CD8-positive, alpha-beta memory T cell (primary cell): ENCODE measurements at places on chromosomes 3 and 15.

GRCh38 chr15:70016511-70016994 is 81.2 kb downstream of the TLE3 start:
- no peak for DNase-seq

DNA sequence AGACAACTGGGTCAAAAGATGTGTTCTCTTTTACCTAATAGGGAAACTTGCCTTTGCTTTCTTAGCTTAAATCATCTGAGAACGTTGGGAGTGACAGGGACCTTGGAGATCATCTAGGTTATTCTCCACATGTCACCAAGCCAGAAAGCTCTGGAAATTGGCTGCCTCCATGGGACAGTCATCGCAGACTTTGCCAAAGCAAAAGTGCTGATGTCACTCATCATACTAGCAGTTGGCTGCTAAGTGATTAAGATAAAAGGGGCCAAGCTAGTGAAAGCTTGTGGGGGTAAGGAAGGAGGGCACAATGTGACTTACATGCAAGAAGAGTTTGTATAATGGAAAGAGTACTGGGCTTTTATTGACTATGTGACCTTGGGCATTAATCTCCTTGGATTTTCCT is 198.0 kb upstream of the PFN2 start:
- DNase-seq = no peak

GRCh38 chr3:158679547-158680000 is 7.1 kb upstream of the LXN start:
- no peak for DNase-seq

DNA sequence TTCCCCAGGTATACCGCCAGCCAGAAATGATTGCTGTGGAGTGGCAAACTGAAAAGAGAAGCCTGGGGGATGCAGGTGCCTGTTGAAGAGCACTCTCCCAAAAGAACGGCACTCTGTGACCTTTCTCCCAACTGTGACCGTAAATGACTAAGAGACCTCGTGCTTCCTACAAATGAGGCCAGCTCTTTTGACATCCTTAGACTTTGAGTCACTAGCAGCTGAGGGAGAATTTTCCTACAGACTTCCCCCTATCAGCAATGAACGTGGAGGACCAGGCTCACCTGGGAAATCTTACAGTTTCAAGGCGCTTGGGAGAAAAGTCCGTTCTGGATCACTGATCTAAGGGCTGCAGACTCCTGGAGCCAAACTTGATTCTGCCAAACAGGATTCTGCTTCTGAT is 8.6 kb downstream of the AQP9 start:
- no peak for DNase-seq

DNA sequence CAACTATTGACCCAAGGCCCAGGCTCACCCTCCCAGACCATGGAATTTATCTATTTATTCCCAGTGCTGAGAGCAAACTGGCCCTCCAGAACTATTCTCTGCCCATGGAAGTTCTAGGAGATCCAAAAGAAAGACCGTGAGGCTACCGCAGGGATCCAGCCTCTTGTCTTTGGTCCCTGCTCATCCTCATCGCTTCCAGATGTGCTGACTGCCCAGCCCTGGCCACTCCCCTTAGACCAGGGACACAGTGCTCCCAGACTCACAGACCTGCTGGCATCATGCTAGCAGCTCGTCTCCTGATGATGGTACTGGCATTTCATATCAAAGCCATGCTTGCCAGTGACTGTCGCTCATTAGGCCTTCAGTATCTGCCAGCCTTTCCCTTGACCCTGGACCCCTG is 405.7 kb upstream of the PPP2R3A start:
- DNase-seq = no peak

DNA sequence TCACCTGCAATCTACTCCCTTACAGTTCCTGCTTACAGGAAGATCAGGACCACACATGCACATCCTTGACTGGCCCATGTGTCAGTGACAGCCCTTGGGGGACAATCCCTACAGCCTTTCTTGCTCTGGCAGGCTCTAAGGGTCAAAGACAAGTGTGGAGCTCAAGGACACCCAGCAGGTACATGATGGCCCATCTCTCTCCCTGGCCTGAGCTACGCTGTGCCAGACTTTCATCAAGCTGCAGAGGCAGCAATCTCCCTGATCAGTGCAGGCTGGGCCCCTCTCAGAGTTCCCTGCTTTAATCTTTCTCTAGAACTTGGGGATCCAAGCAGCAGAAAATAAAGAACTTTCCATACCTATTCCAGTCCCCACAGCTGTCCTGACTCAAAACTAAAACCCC is 2.6 kb downstream of the SEMA7A start:
- no peak for DNase-seq

DNA sequence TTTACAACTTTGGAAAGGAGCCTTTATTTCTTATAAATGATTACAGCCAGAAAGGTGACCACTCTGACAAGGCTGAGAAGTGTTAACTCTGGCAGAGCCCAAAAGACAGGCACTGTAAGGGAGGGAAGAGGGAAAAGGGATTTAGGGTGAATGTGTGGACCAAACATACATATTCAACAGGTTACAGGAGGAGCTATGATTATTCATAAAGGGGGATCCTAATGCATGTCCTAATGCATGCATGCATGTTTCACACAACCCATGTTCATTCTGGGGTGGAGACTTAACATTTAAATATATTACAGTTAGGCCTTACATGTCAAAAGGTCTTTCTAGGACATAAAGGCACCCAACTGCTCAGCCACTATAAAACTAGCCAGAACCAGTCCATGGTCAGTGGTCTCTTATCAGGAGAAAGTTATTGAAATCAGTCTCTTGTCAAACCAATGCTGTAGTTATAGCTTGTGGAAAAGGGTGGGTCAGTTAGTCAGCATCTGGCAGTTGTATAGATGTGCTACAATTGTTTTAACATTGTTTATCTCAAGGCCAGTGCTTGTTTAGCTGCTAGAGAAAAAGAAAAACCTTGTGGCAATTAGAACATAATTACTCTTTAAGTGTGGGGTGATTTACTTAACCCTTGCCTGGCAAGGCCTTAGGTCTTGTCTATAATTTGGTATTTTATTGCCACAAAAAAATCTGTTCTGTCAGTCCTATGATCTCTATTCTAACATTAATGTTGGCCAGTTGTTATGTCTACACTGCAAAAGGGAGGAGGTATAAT is 77.5 kb downstream of the RAD18 start:
- no peak for DNase-seq

DNA sequence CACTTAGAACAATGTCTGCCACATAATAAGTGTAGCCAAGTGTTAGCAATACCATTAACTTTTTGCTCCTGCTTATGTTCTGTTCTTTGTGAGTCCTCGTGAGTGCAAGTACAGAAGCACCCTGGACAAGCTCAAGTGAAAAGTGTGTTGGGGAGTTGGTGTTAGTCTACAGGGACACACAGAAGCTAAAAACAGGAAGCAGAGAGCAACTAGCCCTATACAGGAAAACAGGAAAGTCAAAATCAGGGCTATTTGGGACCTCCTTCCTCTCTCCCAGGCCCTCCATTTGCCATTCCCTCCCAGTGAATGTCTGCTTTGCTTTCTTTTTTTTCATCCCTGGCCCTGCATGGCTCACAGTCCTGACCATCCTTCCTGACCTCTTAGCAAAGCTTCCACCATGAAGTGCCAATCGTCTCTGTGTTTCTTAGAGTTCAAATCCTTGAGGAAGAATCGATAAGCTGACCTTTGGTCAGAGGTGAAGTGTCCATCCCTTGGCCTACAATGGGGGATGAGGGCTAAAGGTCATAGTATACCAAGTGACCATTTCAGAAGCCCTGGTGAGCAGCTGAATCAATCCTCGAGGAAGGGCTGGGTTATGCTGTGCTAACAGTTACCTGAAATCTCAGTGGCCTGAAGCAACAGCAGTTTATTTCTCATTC is 328.2 kb downstream of the SHQ1 start:
- no peak for DNase-seq

GRCh38 chr15:87733541-87733941 is 523.0 kb downstream of the NTRK3 start:
- no peak for DNase-seq

- no peak for DNase-seq
Observed at GRCh38 chr3:150128126-150128525, 157.4 kb upstream of the PFN2 start.

DNA sequence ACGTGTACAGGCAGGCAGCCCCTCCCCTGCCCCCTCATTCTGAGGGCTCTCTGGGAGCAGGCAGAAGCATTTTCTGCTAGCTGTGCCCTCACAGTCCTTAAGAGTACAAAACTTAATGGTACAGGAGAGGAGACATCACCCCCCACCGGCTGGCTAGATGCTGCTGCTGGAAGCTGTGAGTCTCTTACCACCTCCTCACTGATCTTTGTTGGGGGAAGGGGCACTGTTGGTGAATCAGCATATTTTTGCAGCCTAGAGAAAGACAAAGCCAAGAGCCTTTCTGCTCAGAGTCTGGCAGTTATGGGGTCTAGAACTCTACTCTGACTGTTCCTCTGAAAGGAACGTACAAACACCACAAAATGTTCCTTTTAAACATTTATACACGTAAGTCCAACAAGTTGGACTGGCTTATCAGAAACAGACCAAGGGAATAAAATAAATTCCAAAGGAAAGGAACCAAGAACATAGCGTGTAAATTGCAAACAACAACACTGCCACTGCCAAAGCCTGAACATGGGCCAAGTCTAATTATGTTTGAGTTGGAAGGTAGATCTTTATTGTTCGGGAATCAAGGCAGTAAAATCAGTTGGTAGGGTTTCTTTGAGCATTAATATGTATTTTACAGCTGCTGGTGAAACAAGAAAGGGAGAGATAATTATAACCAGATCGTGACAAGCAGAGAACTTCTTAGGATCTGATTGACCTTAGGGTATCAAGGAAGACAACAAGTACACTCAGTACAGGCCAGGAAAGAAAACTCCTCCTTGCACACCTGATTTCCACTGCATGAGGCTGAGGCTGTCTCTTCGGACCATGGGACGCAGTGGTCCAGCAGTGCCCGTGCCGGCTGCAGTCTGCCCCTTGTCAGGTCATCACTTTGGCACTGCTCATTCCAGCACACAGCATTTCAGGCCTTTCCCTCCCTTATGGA is 27.4 kb downstream of the CLK3 start:
- DNase-seq = no peak

DNA sequence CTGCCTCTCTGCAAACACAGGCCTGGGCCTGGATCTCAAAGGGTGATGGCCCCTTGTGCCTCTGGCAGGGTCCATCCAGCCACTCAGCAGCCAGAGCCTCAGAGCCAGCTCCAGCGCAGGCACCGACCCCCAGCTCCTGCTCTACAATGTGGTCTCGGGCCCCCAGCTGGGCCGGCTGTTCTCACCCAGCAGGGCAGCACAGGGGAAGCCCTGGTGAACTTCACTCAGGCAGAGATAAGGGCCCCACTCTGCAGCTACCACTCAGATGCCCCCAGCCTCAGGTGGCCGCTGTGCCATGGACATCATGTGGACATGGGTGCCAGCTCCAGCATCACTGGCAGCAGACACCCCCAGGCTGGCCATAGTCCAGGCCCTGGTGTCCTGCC is 173.1 kb downstream of the TBC1D2B start:
- DNase-seq = no peak

DNA sequence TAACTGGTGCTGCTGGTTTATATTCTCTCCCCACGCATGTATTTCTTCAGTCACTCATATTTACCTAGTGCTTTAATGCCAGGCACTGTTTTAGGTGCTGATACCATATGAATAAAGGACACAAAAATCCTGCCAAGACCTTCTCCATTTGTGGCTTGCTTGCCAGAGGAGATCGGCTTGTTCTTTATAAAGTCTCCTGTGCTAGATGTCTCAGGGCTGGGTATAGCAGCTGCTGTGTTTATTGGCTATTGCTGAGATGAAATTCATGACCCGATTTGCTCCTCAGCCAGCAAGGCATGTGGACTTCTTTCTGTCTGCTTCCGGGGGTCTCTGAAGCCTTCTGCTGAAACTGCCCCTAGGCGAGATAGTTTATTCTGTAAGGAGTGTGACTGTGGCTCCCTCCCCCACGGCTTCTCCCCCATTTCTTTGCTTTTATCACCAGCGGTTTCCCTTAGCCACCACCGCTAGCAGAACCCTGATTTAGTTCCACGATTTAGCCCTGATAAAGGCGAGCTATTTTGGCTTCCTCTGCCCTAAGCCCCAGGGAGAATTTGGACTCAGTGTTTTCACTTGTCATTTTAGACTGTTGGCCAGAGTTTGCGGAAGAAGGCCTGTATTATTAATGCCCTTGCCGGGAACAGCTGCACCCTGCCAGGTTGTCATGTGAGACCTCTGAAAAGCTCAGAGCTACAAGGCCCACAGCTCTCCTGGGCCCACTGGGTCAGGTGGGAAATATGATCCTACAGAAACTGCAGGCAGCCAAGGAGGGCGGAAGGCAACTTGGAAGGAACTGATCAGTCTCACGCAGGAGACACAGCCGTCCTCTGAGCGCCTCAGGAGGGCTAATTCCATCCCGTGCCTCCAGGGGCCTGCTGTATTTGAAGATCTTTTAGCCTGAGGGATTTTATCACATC is 46.8 kb downstream of the ST6GAL1 start:
- no peak for DNase-seq

GRCh38 chr3:149845570-149846244 is 32.7 kb downstream of the RNF13 start:
- no peak for DNase-seq

DNA sequence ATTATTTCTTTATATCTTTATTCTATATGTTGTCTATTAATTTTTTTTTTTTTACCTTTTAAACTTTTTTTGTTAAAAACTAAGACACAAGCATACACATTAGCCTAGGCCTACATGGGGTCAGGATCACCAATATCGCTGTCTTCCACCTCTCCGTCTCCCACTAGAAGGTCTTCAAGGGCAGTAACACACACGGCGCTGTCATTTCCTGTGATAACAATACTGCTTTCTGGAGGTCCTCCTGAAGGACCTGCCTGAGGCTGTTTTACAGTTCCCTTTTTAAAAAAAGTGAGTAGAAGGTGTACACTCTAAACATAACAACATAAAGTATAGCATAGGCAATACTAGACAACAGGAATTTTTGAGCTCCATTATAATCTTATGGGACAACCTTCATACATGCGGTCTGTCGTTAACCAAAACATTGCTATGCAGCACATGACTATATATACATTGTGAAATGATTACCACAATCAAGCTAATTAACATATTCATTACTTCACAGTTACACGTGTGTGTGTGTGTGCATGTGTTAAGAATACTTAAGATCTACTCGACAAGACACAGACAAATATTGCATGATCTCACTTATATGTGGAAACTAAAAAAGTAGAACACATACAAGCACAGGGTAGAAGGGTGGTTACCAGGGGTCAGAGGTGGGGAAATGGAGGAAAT is 20.8 kb downstream of the RAB6B start:
- no peak for DNase-seq

DNA sequence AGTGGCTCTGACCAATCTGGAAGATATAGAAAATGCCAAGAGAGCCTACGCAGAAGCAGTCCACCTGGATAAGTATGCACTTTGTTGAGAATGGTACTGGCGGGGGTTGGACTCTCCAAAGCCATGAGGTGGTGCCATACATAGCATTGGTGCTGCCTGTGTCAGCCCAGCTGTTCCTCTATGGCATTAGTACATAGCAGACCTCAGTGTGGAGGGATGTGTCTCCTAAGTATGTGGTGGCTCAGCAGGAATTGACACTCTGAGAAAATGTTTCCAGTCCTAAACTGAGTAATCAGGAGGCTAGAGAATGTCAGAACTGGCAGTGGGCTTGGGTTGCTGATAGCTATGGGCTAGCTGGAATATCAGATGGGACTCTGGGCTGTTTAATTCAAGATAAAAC is 48.4 kb downstream of the ADPGK start:
- DNase-seq = no peak

- no peak for DNase-seq
Observed at GRCh38 chr3:157154563-157155330, 5.2 kb downstream of the CCNL1 start.
